Muscle of back (tissue), 13 donors: ENCODE measurements at places on chromosomes 3 and 15. TPM values are rescaled to one million over a fixed set of nuclear protein-coding genes. Genes with fewer than 3 reads are reported as not detected.

GRCh38 chr3:13371100-13372075, 48.7 kb downstream of the NUP210 start:
- no peak for DNase-seq

DNA sequence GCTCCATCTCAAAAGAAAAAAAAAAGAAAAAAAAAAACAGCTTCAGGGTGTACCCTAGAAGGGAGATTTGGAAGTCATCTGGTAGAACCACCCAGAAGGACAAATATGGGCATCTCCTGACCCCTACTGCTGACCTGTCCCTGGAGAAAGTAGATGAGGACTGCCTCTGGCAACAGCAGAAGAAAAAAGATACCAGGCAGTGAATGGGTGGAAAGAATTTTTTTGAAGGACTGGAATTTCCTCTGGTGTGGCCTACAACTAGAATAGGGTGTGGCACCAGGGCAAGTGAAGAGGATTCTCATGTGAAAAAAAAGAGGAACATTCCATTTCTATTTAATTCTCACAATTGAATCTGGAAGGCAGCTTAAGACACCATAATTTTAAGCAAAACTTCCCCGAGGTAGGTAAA, 3.1 kb downstream of the ANXA2 start:
- DNase-seq = no peak

DNA sequence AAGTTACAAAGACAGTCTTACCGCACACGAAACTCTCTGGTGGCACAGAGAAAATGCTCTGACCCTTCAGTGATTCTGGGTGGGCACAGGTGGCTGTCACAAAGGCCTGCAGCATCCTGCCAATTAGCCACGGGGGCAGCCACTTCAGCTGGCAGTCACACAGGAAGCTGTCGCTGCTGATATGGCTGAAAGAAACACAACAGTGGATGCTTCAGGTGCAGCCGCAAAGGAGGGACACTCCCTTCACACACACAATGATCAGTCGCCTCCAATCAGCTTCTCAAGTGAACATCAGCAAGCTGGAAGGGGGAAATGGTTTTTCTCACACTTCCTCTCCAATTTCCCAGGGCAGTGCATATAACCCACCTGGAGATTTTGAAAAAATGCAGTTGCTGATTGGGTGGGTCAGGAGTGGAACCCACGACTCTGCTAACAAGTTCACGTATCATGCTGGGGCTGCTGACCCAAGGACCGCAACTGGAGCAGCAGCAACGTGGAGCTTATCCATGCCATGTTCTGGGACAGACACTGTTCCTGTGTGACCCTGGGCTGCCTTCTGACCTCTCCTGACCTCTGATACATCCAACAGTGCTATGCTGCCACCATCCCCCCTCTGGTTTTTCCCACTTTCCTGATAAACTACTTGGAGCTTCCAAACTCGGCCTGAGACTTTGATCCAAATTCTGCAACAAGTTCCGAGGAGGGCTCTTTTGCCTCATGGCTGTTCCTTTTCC, 106.6 kb downstream of the LRIG1 start:
- no peak for DNase-seq

- no peak for DNase-seq
These were observed 28.5 kb downstream of the DNAJC13 start for GRCh38 chr3:132445817-132446216.

- no peak for DNase-seq
These were observed 22.9 kb downstream of the CLSTN2 start for GRCh38 chr3:139957844-139958243.

KBTBD13 gene
- polyA plus RNA-seq = 2.6 TPM

MEIS2 gene
- 21.2 TPM for polyA plus RNA-seq
